ENCODE measurements at places on chromosomes 7 and 10.

DNA sequence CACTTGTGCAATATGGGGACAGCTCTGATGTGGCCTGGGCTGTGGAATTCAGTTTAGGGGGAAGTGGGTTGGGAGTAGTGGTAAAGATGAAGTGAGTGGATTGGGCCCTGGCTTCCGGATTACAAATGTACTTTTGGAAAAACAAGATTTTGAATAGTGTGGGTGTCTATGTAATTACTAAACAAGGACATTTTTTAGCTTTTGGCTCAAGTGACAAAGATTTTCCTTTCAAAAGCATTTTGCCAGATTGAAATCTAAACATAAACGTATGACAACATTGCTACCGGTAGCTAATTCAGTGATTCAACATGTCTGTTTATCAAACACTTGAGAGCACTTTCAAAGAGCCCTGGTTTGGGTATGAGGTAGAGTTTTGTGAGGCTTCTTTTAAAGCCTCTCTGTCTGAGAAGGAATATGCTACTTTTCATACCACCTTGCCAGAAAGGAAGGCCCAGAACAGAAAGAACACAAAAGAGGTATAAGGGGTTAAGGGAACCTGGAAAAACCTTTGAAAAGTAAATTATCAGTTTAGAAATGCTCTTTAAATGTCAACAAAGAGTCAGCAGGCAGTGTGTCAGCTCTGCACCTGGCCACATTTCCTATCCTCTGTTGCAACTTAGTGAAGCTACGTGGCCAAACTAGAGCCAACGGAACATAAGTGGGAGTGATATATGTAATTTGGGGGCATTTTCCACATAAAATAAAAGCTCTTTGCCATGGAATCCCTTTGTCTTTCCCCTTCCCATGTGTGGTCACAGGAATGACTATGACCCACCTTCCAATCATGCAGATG is 516.1 kb downstream of the NRG3 start:
- no peak for DNase-seq

GRCh38 chr10:14635043-14635710 is 139.5 kb downstream of the FAM107B start:
- DNase-seq = no peak

- DNase-seq = no peak
Measured at GRCh38 chr10:62655337-62655994, 149.1 kb upstream of the ADO start.

DNA sequence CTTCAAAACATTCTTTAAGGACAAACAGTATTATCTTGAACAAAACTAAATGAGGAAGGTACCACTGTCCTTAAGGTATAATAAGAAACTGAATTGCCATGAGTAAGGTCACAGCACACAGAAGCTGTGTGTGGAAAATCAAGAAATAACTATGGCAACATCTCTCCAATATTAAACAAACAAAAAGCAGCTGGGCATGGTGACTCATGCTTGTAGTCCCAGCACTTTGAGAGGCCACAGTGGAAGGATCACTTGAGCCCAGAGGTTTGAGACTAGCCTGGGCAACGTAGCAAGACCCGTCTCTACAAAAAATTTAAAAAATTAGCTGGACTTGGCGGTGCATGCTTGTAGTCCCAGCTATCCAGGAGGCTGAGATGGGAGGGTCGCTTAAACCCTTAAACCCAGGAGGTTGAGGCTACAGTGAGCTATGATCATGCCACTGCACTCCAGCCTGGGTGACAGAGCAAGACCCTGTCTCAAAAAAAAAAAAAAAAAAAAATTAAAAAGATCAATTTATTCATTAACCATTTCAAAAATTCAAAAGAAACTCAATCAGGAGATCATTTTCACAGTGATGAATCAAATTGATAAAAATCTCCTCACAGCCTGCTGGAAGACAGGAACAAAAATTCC is 195.4 kb downstream of the SKIDA1 start:
- DNase-seq = no peak

DNA sequence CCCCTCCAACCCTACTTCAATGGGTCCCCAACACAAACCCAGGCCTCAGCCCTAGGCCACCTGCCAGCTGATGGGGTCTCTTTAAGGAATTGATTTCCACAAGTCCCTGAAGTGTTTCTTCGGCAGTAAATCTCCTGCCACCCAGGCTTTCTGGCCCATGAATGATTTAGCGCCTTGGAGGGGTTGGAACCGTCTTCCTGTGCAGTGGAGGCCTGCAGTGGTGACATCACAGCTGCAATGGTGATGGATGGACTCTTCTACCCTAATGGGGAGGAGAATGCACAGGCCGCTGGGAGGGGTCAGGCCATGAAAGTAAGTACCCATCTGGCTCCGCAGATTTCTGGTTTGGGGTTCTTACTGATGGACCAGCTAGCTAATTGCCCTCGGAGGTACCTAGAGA is 163.8 kb downstream of the UBE2H start:
- DNase-seq = no peak

DNA sequence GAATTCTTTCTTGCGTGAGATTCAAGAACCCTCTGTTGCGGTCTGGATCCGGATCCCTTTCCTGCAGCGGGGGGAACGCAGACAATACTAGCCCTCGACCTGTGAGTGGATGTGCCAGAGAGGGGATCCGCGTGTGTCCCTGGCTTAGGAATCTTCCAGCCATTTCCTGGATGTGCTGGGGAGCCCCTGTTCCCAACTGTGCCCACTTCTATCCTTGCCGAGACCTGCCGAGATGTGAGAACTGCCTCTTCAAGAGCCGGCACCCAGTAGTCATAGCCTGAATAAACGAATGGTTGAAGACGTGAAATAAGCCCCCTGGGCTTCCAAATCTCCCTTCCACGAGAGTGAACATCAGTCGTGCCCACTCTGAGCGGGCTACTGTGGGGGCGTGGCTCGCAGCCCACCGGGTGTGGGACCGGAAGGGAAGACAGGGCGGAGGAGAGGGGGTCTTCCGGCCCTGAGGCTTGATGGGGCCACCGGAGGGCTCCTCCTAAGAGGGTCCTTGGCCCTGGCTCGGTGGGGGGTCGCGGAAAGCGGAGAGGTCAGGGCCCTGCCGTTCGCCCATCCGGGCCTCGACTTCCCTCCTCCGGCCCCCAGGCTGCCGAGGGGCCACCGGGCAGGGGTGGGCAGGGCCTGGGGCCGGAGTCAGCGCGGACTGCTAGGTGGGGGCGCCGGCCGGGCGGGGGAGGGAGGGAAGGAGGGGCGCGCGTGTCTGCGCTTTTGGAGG is 1.3 kb upstream of the CCDC136 start:
- DNase-seq = no peak

DNA sequence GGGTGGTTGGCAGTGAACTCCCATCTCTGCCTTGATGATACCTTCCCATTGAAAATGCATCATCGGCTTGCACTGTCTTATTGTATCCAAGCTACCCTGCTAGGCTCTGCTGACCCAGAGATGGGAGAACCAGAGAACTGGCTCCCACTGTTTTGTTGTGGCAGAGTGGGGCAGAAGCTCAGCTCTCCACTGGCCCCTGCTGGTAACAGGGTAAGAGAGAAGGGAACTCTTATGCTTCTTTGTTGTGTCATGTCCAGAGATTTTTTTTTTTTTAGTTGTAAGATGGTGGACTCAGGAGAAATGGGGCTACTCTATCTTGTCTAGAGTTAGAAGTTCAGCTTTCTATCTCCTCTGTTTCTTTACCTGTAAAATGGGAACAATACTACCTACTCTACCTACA is 100.5 kb upstream of the SDK1 start:
- peak; percentile 7 for DNase-seq

GRCh38 chr7:31120800-31121513 is 68.8 kb downstream of the ADCYAP1R1 start:
- no peak for DNase-seq

- no peak for DNase-seq
Measured at GRCh38 chr7:136874393-136875032, 6.1 kb downstream of the CHRM2 start.

DNA sequence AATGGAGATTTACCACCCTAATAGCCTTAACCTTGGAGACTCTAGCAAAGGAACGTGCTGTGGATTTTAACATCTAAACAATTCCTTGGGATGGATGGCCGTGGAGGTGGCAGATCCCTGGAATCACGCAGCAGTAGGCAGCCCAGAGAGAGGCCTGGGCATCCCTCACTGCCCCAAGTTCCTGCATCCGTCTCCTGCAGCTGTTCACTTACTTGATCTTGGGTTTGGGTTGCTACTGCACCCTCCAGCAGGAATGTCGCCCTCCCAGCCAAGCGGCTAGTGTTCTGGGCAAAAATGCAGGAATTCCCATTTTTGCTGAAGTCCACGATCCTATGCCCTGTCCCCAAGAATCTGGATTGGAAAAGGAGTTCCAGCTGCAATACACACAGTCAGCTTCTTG is 166.7 kb upstream of the SH2B2 start:
- DNase-seq = no peak

GRCh38 chr10:88893611-88894010 is 13.6 kb downstream of the STAMBPL1 start:
- DNase-seq = no peak

GRCh38 chr10:131553121-131553520 is 241.6 kb upstream of the TCERG1L start:
- no peak for DNase-seq

- no peak for DNase-seq
Measured at GRCh38 chr7:101411508-101411874, 48.8 kb downstream of the COL26A1 start.

GRCh38 chr7:114620208-114620607 is 205.6 kb downstream of the FOXP2 start:
- DNase-seq = no peak

DNA sequence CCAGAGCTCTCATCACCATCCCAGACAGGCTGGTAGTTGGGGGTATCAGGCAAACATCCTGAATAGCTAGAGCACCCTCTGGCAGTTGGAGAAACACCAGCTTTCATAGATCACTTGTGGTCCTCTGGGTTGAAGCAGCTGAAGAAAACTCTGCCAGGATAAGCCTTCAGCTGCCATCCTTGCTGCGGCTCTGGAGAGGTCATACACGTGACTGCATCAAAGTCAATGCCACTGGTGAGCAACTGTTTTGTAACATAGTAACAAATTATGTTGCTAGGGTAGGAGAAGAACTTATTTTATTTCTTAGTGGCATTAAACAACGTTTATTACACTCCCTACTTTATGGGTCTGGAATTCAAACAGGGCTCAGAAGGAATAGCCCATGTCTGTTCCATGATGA is 19.2 kb upstream of the PANK1 start:
- no peak for DNase-seq

GRCh38 chr7:45408409-45408737 is 165.8 kb upstream of the ADCY1 start:
- DNase-seq = no peak
